ENCODE measurements at places on chromosomes 7 and 10.

DNA sequence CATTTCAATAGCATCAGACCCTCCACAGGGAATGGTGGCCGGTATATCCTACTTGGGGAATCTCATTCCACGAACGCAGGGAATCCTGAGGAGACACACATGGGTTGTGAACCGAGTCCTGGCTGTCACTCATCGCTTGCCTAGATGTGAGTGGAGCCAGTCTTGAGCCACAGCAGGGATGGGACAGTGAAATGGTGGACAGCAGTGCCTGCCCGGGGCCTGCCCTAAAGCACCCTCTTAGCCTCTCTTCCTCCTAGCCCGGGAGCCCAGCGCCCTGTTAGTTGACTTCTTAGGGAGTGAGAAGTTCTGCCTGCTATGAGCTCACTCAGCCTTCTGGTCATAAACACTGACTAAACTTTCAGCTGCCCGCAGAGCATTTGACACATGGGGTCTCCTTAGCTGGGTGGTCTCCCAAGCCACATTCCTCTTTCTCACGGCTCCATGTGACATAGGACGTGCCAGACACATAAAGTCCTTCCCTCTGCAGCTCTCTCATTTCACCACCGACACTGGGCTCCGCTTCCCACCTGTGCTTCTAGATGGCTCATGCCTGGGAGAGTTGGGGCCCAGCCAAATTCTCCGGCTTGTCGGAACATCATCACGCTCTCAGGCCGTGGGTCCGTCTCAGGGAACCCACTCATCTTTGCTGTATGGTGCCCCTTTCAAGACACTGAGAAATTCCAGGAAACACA, 60.9 kb downstream of the TCERG1L start:
- DNase-seq, result no peak

DNA sequence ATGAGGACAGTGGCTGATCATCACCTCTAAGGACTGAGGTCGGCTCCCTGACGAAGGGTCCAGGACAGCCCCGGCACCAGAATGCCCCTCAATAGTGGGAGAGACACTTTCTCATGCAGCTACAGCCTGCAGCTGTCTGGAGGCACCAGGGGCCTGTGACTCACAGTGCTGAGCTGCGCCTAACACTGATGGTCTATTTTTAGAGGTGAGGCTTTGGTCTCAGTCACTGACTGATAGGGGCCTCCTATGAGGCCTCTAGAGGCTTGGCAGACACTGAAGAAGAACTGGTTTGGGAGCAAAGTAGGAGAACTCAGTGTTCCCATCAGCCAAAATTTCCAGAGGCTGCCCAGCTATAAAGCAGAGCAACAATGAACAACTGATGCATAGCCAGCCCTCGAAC, 130.1 kb downstream of the COBL start:
- DNase-seq, result no peak

- DNase-seq, result no peak
Measured at GRCh38 chr10:114064151-114065048, 20.7 kb downstream of the ADRB1 start.

DNA sequence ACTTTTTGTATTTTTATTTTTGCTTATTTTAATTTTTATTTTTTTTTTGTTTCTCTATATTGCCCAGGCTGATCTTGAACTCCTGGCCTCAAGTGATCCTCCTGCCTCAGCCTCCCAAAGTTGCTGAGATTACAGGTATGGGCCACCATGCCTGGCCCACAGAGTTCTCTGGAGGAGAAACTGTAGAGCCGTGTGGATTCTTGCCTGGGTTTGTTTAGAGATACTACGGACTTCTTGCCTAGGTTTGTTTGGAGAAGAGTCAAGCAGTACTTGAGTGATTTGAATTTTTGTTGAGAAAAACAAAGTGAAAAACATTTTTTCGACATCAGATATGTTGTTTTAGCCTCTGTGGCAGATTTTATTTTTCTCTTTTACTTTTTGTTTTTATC, 99.0 kb downstream of the CAMK1D start:
- DNase-seq, result no peak

GRCh38 chr10:43401627-43402026, 7.4 kb downstream of the HNRNPF start:
- no peak for DNase-seq

DNA sequence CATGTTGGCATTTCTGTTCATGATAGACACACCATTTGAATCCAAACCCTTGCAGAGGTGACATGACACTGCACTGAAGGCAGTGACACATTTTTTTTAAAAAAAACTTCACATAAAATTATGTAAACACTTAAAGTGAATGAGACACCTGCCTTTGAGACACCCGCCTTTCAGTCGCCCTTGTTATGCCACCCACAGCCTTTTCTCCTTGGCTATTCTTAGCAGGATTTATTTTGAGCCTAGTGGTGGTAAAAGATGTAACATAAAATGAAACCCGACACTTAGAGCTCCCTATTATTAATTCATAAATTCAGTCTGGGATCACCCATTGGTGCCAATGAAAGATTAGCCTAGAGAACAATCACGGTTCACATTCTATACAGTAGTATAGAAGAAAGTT, 161.3 kb downstream of the DYNC1I1 start:
- no peak for DNase-seq

- no peak for DNase-seq
Measured at GRCh38 chr10:131630772-131631258, 270.0 kb upstream of the PPP2R2D start.

DNA sequence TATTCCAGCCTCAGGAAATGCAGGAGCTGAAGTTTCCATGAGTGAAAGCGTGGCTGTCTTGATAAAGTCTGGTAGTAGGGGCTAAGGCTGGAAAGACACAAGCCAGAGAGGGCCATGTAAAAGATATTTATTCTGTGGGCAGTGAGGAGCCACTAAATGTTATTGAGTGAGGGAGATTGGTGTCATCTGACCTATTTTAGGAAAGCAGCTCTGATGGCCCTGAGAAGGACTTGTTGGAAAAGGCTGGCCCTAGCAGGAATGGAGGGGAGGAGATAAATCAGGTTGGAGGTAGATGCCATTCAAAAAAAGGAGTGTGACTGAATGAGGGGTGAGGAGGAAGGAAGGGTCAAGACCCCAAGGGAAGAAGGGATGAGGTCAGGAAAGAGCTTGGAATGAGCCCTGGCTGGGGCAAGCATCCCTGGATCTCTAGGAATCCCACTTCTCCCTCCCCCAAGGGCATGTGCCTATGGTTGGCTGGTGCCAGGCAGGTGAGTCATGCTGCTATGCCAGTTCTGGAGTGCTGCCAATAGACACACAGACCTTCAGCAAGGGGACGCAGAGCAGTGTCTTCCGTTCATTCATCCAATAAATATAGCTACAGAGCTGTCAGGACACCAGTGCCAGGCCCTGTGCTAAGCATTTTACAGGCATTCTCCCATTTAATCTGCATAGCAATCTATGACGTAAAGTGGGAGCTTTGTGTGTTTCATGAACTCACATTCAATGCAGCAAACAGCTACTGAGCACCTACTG, 2.0 kb downstream of the ANKRD2 start:
- DNase-seq, result no peak

DNA sequence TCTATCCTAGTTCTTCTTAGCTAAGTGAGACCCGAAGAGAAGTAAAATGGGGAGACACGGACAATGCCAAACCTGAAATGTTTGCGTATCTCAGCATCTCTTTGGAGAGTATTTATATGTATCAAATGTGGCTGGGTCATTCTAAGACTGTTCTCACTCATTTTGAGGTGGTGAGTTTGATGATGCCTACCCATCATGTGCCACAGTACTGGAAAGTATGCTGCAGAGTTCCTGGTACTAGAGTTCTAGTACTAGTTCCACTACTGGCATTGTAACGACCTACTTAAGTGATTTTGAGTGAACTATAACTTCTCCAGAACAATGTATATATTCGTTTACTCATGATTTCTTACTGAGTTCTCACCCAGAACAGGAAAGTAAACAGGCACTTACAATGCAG, 41.9 kb downstream of the ARMC3 start:
- DNase-seq, result no peak

- no peak for DNase-seq
Measured at GRCh38 chr10:92857904-92858514, 9.7 kb downstream of the EXOC6 start.

DNA sequence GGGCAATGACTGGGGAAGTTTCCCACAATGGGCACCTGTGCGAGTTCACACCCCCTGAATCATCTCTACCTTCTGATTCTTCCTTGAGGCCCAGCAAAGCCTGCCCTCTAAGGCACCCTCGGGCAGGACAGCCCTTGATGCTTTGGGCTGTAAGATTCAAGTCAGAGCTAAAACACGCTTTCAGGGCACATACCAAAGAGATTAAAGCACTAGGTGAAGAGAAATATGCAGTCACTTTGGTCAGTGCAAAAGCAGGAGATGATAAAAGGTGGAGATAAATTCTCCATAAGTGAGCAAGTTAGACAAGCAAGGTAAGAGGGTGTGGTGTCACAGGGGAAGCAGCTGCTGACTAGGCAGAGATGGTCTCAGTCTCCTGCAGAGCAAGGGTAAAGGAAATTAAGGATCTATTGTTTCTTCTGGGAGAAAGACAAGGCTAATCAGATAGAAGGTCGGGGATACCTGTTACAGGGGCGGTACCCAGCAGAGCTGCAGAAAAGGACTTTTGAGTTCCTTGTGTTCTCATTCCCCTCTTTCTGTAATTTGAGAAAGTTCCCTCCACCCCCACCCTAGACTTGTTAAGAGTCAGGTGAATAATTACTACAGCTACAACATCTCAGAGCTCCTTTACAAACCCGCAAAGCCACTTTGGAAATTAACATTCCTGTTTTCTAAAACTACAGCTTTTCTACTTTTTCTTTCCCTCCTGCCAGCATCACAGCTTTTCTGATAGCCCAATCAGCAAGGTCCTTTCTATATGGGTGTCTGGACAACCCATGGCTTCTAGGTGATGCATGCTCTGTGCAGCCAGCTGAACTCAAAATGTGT, 26.4 kb downstream of the PDLIM1 start:
- no peak for DNase-seq

DNA sequence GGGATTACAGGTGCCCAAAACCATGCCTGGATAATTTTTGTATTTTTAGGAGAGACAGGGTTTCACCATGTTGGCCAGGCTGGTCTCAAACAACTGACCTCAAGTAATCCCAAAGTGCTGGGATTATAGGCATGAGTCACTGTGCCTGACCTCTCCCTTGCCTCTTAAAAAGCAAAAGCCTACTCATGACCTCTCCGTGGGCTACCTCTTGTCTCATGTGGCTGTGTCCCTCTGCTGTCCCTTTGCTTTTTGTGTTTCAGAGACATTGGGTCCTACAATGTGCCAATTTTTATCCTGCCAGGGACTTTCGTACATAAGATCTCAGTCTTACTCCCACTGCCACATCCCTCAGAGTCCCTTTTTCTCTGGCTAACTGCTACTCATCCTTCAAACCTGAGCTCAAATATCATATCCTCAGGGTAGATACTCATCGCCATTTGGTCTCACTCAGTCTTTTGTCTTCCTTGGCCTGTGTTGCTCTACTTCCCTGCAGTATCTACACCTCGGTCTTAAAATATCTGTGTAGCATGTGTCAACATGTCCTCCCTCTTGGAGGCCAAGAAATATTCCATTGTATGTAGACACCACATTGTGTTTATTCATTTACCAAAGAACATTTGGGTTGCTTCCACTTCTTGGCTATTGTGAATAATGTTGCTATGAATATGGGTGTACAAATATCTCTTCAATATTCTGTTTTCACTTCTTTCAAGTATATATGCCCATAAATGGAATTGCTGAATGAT, 465.0 kb upstream of the KLF6 start:
- no peak for DNase-seq

GRCh38 chr7:162632-163297, 29.6 kb upstream of the FAM20C start:
- no peak for DNase-seq

- DNase-seq, result no peak
Measured at GRCh38 chr10:131009791-131010190, 301.7 kb downstream of the TCERG1L start.

DNA sequence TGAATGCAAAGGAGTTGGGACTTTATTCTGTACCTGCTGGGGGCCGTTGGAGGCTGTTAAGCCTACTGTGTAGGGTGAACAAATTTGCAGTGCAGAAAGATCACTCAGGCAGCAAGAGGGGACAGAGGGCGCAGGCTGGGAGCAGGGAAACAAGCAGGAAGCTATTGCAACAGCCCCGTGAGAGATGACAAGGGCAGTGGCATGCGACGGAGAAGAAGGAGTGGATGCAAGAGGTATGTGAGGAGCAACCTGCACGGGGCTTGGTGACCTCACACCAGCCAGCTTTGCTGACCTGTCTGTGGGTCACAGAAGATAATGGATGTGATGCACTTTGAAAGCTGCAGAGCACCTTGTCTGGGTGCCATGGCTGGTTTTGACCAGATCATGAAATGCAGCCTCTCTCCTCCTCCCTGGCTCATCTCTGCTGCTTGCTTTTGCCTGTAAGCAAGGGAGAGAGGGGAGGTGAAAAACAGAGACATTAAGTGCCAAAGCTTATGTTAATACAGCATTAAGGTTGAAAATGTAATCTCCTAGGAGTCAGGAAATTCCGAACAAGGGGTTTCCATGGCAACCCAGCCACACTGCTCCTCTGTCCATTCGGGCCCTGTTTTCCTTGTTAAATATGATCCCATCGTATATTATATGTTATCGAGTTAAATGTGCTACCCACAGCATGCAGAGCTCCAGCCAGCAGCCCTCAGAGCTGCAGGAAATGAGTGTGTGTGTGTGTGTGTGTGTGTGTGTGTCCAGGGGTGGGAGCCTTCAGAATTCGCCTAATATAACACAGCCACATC, 314.3 kb upstream of the ZMIZ1 start:
- DNase-seq, result no peak

- no peak for DNase-seq
Measured at GRCh38 chr10:97466755-97467154, 20.8 kb downstream of the ZDHHC16 start.

DNA sequence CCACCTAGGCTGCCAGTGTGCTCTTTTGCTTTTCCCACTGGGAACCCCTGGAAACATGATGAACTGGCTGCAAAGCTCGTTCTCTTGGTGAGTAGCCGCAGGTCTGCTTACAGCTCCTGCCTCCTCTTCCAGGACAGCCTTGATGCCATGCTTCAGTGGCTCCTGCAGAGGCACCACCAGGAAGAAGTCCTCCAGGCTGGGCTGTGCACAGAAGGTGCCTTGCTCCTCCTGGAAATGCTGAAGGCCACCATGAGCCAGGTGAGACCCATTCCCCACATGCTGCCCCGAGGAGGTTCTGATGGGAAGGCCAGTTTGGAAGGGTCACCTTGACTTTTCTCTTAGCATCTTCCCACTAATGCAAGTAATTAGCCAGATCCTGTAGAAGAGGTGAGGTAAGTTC, 125.8 kb downstream of the LRRC18 start:
- no peak for DNase-seq

All from esophagus squamous epithelium (tissue), 5 donors.